ENCODE measurements at places on chromosomes 1 and 21.

GRCh38 chr1:19934336-19934735, 10.9 kb upstream of the PLA2G2E start:
- no peak for DNase-seq

DNA sequence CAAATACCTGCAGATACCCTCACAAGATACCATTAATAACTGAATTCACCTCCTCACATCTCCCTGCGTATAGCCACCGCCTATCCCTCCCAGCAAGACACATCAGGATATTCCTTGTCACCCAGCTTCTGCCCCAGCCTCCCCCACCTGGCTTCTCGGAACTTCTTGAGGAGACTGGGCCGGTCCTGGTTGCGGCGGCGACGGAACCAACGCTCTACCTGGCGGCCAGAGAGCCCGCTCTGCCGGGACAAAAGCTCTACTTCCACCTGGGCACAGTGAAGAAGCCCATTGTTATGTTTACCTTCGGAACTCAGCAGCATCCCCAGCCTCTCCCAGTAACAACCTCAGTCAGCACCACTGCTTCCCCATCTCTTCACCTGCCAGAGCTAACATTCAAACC, 6.7 kb downstream of the CERS2 start:
- DNase-seq = no peak

DNA sequence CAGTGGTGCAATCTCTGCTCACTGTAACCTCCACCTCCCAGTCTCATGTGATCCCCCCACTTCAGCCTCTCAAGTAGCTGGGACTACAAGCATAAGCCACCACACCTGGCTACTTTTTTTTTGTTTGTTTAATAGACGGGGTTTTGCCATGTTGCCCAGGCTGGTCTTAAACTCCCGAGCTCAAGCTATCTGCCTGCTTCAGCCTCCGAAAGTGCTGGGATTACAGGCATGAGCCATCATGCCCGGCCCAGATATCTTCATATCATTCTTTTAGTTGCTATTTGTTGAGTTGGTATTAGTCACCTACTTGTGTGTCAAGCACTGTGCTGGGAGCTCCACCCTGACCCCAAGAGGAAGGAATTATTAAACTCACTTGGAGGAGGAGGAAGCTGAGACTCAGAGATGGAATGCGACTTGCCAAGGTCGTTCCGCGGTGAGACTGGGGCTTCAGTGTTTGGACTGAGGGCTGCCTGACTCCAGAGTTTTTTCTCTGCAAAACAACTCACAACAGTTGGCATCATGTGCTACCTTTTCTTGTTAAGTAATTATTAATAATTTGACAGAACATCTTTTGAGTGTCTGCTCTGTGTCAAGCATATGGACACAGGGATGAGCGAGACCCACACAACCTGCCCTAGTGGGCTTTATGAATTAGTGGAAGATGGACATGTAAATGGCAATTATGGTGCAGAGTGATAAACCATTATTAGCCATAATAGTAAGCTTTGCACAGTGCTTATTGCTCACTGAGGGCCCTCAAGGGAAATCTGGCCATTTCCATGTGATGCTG, 132.0 kb downstream of the FOXD2 start:
- no peak for DNase-seq

DNA sequence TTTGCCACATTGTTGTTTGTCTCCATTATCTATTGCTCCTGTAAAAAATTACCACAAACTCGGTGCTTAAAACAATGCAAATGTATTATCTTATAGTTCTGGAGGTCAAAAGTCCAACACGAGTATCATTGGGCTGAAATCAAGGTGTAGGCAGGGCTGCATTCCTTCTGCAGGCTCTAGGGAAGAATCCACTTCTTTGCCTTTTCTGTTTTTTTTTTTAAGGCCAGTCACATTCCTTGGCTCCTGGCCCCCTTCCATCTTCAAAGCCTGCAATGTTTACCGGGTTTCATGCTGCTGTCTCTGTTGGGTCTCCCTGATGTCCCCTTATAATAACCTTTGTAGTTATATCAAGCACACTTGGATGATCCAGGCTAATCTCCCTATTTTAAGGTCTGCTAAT, 212.7 kb downstream of the PTBP2 start:
- DNase-seq = no peak

DNA sequence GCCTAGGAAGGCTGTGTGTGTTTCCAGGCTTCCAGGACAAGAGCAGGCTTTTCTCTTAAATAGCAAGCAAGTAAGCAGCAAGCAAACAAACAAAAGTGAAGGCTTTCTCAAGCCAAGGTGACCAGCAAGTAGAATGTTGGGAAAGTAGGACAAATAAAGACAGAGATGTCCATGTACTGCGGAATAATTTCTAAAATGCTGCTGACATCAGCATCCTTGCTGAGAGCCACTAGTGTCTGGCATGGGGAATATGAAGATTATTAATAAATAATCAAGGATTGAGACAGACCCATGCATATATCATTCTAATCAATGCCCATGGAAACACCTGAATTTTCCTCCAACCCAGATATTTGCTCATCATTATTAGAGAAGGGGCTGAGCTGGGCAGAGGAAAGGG, 6.4 kb upstream of the DYRK3 start:
- no peak for DNase-seq

DNA sequence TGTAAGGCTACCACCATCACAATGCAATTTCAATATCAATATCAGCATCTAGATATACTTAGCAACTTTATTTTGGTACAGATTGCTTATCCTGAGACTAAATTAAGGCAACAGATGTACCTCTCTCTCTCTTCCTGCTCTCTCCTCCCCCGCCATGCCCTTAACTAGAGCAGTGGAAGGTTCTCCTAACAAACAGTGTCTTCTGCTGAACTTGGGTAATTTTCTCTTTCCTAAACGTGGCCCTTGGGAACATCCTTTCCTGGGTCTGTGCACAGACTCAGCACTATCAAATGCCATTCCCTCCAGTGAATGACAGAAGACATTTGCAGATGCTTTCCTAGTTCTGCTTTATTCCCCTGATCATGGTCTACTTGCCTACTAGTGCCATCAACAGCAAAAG, 85.6 kb upstream of the TTC39A start:
- DNase-seq = no peak

DNA sequence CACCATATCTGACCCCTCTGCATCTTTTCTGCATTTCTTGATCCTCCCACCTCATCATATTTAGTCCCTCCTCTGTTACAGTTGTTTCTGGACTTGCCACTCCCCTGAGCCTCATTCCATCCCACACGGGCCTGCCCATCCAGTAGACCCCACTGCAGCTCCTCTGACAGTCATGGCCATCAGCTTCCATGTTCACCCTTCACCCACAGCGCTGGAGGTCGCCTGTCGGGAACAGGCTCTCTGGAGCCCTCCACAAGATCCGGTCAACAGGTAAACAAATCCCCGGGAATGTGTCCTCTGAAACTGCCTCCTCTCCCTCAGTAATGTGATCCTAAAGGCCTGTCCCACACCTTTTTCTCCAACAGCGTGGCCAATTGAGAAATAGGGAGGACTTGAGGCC, 31.3 kb downstream of the SYF2 start:
- DNase-seq = no peak

DNA sequence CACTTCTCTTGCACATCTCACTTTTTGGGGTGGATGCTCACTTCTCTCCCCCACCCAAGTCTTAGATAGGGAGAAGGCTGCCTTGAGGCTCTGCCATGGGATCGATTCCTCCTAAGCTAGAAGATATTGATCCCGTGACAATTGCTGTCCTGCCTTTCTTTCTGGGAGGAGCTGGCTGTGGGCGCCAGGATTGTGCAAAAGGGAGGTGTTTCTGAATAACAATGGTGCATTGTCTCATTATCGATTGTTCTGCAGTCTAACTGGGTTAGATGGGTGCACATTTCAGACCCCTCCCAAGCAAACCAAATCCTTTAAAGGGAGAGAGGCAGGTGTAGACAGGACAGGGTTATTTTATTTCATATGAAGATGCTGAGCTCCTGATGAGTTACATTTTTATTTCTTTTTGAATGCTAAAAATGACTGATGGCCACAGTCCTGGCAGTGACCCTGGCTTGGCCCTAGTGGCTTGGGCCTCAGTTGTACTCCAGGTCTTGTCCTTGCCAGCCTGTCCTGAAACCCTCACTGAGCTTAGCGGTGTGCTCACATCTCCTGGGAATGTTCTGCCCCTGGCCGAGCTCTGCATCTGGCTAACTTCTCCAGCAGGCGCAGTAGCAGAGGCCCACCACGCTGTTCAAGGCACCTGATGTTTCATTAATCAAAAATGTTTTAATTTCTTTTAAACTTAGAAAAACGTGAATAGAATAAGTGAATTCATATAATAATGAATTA, 99.0 kb upstream of the KAZN start:
- no peak for DNase-seq

- no peak for DNase-seq
These were observed 7.1 kb downstream of the PROX1 start for GRCh38 chr1:213994888-213995287.

GRCh38 chr1:58726581-58726980, 26.7 kb upstream of the MYSM1 start:
- DNase-seq = no peak

- no peak for DNase-seq
These were observed 3.0 kb downstream of the SLC44A3 start for GRCh38 chr1:94823116-94823515.

- DNase-seq = no peak
These were observed 7.5 kb downstream of the TMEM9 start for GRCh38 chr1:201146626-201147390.

DNA sequence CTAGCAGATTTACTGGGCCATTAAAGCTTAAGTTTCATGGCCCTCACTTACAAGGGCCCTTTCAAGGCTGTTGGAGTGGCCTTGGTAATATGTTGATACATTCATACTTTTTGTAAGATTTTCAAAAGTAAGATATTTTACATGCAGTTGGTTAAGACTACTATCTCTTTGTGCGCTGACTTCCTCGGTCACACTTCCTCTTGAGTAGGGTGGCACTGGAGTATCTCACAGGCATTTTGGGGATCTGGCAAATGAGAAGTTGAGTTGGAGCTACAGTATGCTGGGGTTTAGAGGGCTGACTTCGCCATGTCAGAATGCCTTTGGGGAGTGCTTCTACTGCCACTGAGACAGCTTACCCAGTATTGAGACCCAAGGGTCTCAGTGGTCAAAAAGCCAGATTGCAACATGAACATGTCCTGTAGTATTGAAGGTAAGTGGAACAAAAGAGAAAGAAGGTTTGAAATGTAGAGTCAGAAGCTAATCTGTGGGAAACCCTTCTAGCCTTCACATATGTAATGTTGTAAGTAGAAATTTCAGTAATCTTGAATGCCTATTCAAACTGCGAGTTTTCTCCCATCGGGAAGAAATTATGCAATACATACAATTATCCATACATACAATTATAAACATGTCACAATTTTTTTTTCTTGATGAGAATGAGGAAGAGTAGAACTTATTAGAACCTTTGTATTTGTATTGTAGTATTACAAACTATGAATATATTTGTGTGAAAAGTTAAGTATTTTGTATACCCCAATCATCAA, 32.3 kb upstream of the RALGPS2 start:
- no peak for DNase-seq

GRCh38 chr1:51520700-51521248, 1.7 kb upstream of the EPS15 start:
- no peak for DNase-seq

DNA sequence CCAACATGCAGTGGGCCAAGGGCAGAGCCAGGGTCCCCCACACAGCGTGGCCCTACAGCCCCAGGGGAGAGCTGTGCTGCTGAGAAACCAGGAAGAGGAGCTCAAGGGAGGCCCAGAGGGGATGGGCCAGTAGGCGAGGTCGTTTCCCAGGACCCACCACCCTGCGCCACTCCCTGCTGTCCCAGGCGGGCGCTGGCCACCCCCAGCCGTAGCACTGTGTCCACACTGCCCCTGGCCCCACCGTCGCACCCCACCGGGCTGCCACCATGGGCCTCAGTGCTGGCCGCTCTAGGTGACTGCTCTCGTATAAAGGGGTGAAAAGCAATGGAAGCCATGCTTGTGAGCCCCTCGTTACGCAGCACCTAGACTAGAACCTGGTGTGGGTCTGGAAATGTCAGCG, 22.4 kb downstream of the NADK start:
- DNase-seq = peak; percentile 56

DNA sequence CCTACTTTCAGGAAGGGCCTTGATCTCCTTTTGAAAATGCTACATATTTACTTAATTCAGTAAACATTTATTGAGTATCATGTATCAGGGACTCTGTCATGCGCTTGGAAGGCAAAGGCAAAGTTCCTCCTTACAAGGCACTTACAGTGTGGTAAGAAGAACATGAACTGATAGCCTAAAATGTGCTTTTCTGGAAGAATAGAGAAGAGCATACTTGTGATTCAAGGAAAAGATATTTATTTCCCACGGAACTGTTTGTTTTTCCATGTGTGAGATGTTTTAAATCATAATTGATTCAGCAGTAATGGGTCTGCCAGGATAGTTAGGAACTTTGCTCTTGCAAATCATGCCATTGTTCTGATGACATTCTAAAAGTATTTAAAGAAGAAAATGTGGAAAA, 110.1 kb upstream of the ZNHIT6 start:
- DNase-seq = no peak

DNA sequence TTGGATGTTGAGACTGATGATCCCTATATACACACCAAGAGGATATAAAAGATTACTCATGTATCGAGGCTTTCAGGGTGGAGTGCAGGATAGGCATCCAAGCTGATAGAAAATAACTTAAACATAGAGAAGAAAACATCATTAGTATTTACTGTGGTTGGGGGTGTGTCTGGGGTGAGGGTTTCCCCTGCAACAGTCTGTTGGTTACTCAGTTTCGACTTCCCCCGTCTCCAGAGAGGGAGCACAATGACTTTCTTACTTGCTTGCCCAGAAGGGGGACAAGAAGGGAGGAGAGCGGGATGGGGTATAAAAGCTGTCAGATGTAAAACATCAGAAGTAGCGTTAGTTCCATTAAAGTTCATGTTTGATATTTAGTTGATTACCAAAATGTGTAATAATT, 717.4 kb upstream of the ZP4 start:
- DNase-seq = no peak

DNA sequence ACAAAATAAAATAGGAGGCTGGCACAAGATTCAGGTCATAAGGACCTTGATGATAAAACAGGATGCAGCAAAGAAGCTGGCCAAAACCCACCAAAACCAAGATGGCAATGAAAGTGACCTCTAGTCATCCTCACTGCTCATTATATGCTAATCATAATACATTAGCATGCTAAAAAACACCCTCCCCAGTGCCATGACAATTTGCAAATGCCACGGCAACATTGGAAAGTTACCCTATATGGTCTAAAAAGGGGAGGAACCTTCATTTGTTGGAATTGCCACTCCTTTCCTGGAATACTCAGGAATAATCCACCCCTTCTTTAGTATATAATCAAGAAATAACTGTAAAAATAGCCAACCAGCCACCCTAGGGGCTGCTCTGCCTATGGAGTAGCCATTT, 108.8 kb upstream of the GRIK1 start:
- DNase-seq = no peak

DNA sequence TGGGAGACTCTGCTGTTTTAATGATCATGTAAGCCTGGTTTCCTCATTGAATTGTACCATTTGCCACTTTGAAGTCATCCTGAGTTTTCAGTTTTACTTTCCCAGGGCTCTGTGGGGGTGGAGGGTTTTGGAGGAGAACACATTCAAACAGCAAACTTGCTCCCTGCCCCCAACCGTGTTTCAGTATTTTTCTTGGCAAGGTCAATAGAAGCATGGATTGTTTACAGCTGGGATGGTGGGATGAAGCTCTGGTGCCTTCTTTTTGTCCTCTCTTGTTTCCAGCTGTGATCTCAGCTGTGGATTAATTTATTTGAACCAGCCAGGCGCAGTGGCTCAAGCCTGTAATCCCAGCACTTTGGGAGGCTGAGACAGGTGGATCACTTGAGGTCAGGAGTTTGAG, 54.3 kb upstream of the SERBP1 start:
- DNase-seq = no peak

- DNase-seq = no peak
These were observed 341.8 kb downstream of the NPHP4 start for GRCh38 chr1:5650283-5651026.
